ENCODE measurements at places on chromosomes 12 and 14.

- no peak for DNase-seq
Observed at GRCh38 chr12:47754126-47754525, 4.6 kb downstream of the RAPGEF3 start.

DNA sequence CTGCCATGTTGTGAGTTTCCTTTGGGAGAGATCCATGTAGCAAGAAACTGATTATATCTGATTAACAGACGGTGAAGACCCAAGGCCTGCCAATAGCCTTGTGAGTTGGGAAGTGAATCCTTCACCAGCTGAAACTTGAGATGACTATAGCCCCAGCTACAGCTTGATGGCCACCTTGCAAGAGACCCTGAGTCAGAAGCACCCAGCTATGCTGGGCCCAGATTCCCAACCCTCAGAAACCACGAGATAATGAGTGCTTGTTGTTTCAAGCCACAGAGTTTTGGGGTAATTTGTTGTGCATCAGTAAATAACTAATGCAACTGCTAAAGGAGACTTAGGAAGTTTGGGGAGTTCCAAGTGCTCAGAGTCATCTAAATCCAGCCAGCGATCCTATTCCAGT is 80.3 kb downstream of the AVPR1A start:
- DNase-seq: no peak

DNA sequence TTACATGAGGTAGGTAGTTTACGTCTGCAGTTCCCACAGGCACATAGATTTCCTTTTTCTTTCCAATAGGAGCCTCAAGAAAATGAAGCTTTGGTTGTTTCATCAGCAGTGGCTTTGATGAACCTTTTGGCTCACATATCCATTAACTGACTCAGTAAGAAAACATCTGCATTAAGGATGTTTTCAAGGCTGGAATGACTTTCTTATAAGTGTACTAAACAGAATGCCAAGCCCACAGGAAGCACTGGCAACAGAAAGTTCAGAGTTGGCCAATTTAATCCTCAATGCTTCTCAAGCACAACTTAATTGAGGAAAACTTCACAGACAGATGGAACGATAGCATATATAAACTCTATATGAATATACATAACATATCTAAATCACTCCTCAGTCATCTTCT is 63.5 kb downstream of the ST8SIA1 start:
- no peak for DNase-seq

GRCh38 chr12:17334784-17335183 is 728.8 kb upstream of the LMO3 start:
- DNase-seq: no peak

- DNase-seq: no peak
Observed at GRCh38 chr12:60872219-60872618, 1276.4 kb downstream of the SLC16A7 start.

- no peak for DNase-seq
Observed at GRCh38 chr14:101457301-101457935, 103.9 kb upstream of the DIO3 start.

DNA sequence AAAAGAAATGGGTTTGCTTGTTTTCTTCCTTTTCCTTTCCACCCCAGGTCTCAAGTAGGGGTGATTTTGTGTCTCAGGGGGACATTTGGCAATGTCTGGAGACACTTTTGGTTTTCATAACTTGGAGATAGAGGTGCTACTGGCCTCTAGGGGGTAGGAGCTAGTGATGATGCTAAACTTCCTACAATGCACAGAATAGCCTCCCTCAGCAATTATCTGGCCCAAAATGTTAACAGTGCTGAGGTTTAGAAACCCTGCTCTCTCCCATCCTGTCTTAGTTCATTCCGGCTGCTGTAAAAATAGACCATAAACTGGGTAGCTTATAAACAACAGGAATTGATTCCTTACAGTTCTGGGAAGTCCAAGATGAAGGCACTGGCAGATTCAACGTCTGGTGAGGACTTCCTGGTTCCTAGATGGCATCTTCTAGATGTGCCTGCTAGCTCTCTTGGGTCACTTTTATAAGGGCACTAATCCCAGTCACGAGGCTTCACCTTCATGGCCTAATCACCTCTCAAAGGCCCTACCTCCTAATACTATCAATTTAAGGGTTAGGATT is 7.4 kb upstream of the GAS2L3 start:
- no peak for DNase-seq

DNA sequence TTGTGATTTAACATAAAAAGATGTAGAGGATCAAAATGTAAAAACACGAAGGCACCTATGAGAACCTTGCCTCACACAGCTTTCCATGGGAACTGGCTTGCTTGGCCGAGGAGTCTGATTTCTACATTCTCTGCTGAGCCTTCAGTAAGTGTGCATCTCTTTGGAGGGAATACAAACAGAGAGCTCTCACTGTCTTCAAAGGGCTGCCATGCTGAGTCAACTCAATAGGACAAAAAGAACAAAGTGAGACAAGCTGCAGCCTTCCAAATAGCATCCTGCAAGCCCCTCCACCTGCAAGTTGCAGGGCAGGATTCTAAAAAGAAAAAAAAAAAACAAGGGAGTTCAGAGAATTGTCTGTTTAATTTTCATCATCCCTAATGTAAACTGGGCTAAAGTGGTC is 411.9 kb downstream of the NELL2 start:
- DNase-seq: no peak

DNA sequence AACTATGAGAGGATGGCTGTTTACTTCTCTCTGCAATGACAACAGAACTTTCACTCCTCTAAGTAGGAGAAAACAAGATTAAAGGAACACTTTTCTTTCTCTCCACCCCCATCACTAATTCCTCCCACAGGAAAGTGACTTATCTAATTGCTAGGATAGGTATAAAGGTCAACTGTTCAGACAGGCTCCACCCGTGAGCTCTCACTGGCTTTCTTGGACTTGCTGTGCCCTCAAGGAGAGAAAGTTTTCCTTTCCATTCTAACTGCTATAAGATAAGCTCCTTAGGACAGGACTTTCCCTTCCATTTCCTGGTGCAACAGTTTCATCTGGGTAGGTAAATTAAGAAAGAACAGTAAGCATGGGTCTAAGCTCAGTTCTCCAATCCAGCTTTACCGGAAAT is 4.8 kb downstream of the SLC41A2 start:
- no peak for DNase-seq

DNA sequence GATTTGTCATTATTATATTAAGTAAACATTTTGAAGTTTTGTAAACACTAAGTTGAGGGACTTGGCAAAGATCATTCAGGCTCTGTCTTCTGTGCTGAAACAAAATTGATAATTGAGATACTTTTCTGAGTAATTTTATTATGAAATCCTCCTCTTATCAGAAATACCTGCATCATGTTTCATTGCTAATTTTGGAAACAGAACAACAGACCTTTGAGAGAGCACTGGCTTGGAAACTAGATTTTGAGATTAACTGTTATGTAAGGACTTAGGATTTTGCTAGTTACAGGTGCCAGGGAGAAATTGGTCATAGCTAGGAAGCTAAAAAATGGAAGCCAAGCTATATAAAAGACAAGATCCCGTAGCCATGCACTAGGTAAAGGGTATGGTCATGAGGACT is 201.7 kb upstream of the DCN start:
- DNase-seq: no peak

DNA sequence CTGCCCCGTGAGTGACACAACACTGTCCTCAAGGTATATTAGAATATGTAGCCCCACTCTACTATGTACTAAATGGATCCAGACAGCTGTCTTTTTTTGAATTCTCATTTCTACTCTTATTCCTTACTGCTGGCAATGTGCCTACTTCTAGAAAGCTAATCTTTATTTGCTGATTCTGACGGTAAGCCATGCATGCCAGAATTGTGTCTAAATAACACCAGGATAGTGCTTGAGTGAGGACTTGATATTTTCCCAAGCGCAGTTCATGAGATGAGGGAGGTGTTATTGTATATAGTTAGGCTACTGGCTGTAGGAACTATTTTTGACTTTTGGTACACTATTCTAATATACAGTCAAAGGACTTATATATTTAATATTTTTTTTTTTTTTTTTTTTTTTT is 316.2 kb upstream of the NAV3 start:
- DNase-seq: no peak

GRCh38 chr12:116325336-116325664 is 47.8 kb upstream of the MED13L start:
- DNase-seq: no peak

DNA sequence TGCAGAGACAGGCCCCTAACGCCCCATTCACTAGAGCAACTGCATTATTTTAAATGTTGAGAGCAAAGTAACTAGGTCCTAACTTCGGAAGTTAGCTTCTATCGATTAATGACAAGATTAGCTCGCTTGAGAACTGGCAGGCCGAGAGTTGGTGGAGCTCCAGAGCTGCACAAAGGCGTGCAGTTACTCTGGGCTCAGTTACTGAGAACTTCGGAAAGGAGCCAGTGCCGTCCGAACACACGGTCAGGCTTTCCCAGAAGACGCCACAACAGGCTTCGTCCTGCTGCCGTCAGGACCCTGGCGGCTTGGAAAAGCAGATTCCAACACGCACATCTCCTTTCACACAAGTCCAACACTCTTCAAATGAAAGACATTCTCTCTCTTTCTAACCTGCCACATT is 45.4 kb upstream of the TESC start:
- DNase-seq: no peak

- DNase-seq: no peak
Observed at GRCh38 chr14:84272290-84272721, 1257.6 kb upstream of the FLRT2 start.

- DNase-seq: no peak
Observed at GRCh38 chr12:115209230-115209629, 525.3 kb upstream of the TBX3 start.

DNA sequence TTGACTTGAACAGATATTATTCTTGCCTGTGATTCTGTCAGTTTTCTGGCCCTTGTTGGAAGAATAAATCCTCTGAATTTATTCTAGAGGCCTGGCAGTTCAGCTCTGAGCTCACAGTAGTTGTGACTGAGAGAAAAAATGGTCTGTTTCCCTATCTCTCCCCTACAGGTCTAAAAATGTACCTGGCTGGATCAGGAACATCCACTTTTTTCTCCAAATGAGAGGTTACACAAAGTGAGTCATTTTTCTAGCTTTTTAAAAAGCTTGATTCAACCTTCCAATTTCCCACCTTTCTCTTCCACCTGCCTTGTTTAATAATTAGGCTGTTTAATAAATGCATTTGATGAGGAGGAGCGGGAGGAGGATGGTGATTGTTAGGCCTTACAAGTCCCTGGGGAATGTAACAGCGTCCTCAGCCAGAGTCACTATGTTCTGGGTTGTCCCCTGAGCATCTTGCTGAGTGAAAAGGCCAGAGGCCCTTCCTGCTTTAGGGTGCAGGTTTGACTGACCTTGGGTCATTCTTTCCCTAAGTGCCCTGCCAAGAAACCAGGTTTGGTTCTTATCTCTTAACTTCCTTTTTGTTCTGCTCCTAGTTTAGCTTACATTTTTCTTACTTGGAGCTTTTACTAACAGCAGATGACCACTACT is 91.7 kb upstream of the FUT8 start:
- DNase-seq: peak; percentile 19
